ENCODE measurements at places on chromosomes 12 and 14.

DNA sequence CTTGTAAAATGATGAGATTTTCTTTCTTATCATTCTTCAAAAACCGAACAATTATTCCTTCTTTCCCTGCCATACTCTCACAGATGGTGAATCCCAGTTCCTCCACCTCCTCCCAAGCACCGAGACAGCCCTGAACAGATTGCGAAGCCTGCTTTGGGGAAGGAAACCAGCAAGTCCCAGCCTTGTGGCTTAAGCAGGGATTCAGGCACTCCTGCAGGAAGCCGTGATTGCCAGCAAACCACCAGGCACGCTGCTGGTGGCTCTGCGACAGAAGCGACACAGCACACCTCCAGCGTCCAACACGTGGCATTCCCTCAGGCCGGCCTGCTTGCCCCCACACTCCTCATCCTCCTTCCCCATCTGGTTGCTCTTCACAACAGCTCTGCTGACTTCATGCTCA, 237.7 kb downstream of the GXYLT1 start:
- peak; percentile 17 for DNase-seq

- no peak for DNase-seq
These were observed 5.2 kb upstream of the ITGA5 start for GRCh38 chr12:54424224-54424623.

DNA sequence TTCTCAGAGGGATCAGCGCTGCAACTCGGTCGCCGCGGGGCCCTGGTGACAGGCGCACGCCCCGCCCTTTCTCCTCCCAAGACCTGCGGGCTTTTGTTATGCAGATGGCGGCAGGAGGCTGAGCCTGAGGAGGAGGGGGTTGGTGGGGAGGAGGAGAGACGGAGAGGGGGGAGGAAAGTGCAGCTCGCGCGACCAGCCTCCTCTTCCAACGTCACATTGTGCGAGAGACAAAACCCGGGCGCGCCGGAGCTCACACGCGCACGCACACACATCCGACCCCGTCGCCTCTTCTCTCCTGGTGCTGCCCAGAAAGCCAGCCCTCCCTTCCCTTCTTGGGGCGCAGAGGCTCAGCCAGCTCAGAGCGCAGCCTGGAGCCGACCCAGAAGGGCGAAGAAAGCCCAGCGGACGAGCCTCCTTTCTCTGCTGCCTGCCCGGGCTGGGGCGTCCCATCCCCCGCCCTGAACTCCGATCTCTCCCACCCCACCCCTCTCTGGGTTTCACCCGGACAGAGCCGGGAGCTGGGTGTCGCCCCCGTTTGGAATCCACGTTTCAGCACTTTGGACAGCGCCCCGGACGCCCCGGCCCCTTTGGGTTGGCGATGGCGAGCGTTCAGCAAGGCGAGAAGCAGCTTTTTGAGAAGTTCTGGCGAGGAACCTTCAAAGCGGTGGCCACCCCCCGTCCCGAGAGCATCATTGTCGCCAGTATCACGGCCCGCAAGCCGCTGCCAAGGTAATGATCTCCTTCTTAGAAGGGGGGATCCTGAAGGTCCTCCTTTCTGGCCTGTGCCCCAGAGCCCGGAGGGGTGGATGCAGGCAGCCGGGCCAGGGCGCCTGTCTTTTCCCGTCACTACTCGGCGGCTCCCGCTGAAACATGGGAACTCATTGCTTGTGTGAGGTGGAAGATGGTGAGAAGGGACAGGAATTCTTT, at the start of gene SRRM4:
Gene SRRM4, plus strand, starts transcription at position 257 of the 927 bp plus-strand sequence. Its CDS starts 342 bp downstream, at position 599.
- no peak for DNase-seq

DNA sequence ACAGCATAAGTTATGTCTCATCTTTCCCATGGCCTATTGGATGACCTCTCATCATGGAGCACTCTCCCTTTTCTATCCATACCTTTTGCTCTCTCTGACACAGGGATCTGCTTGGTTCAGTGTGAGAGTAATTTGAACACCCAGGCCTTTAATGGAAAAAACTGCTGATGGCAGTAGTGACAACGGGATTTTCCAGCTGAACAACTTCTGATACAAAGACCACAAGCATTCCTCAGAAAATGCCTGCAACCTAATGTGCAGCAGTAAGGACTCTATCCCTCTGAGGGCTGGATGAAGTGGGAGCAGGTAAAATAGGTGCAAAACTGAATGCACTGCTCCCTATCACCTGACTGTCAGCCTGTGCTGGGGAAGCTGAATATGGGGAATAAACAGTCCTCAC, 51.0 kb downstream of the KANSL2 start:
- no peak for DNase-seq

DNA sequence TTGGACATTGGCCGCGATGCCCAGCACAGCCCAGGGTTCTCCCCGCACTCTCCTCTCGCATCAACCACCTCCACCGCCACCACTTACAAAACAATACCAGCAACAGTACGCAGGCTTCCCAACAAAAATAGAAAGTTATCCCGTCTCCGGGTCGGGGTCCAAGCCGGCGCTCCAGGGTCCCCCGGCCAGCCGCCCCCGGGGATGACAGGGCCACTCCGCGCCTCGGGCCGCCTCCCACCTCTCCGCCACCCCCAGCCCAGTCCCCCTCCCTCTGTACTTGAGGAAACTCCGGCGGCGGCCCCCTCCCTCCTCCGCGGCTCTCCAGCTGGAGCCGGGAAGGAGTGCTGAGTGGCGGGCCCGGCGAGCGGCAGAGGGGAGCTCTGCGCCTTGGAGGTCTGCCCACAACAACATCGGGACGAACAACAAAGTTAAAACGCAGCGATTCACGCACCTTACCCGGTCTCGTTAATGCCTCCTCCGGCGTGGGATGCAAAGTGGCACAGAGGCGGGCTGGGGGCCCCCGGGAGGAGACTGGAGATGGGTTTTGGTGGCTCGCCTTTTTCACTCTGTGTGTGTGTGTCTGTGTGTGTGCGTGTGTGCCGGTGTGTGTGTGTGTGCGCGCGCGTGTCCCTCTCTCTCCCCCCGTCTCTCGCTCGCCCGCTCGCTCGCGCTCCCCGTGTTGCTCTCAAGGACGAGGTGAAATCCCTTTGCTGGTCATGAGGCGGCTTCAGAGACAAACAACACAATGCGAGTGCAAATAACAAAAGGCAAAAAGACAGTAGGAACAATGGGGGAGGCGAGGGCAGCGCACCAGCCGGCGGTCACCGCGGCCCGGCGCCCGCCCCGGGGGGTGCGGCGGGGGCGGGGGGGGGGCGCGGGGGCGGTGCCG, 386.8 kb downstream of the BCAT1 start:
- DNase-seq: peak; percentile 91
